ENCODE measurements at places on chromosomes 13 and 19. TPM values are rescaled to one million over a fixed set of nuclear protein-coding genes. Genes with fewer than 3 reads are reported as not detected.

The SGCG gene
- 0.32 TPM for total RNA-seq

The CD177 gene
- total RNA-seq = not detected

The MIR17HG gene
- total RNA-seq = 7.3 TPM

The MRPL57 gene
- total RNA-seq = 12.3 TPM

The RNASEH2B gene
- 43.6 TPM for total RNA-seq

The TMEM221 gene
- total RNA-seq = 0.12 TPM

The POLR1D gene
- 71.4 TPM for total RNA-seq

The ANGPTL4 gene
- 1.2 TPM for total RNA-seq

The UBE2L5 gene
- 0.85 TPM for total RNA-seq

The ATP8B3 gene
- 1.8 TPM for total RNA-seq

The KIR2DL1 gene
- not detected for total RNA-seq

The TINCR gene
- total RNA-seq = under 0.01 TPM

The CYP4F8 gene
- total RNA-seq = not detected

The DOCK6 gene
- total RNA-seq = 15.9 TPM

The SIGLEC10 gene
- not detected for total RNA-seq

The MYO1F gene
- total RNA-seq = 2.8 TPM

The LGALS14 gene
- total RNA-seq = not detected

The LGI4 gene
- 1.3 TPM for total RNA-seq

The UTP14C gene
- total RNA-seq = 16.6 TPM

The SYT5 gene
- total RNA-seq = not detected

The ZNF578 gene
- total RNA-seq = 4.6 TPM

The DHX34 gene
- total RNA-seq = 16.7 TPM

The ACP7 gene
- total RNA-seq = 1.1 TPM

The FAM83E gene
- total RNA-seq = 1.3 TPM
